ENCODE measurements at places on chromosomes 1 and 21. TPM values are rescaled to one million over a fixed set of nuclear protein-coding genes. Genes with fewer than 3 reads are reported as not detected.

SERPINC1 gene
- 0.08 TPM for polyA plus RNA-seq

SYNJ1 gene
- 7.8 TPM for polyA plus RNA-seq

MXRA8 gene
- polyA plus RNA-seq, result 65.0 TPM

HJV gene
- polyA plus RNA-seq, result not detected

TMEM81 gene
- 1.5 TPM for polyA plus RNA-seq

LRRC7 gene
- not detected for polyA plus RNA-seq

LCE1E gene
- not detected for polyA plus RNA-seq

KLHL20 gene
- 5.8 TPM for polyA plus RNA-seq

- no peaks in the 10 kb centered on the region for H3K36me3 ChIP-seq
Measured at GRCh38 chr1:216793303-216793702, 70.1 kb upstream of the ESRRG start.

- no peaks in the 10 kb centered on the region for H3K36me3 ChIP-seq
- H3K4me3 ChIP-seq, result peak overlapping the region; percentile 73
- H3K27me3 ChIP-seq, result no peaks in the 10 kb centered on the region
- DNase-seq, result no peak
- H3K4me1 ChIP-seq, result peaks cover 16% of the 10 kb centered on the region
Measured at GRCh38 chr1:2556678-2557481, 709 bp downstream of the TNFRSF14 start.

GRCh38 chr1:240423246-240423924 is 188.6 kb downstream of the GREM2 start:
- H3K27ac ChIP-seq, result no peak overlapping the region
- no peak overlapping the region for H3K4me3 ChIP-seq
- no peaks in the 10 kb centered on the region for H3K36me3 ChIP-seq

DNA sequence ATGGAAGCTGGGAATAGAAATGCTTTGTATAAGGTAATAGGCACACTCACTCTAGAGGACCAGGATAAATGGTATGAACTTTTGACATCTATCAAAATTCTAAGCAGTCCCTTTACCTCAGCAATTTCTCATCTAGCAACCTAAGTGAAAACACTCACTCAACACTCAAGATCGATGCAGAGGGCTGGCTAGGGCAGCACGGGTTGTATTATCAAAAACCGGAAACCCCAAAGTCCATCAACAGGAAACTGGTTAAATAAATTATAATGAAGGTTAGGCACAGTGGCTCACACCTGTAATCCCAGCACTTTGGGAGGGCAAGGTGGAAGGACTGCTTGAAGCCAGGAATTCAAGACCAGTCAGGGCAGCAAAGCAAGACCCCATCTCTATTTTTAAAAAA is 9.4 kb downstream of the USP48 start:
- H3K36me3 ChIP-seq, result no peaks in the 10 kb centered on the region
- H3K27ac ChIP-seq, result no peak overlapping the region
- H3K27me3 ChIP-seq, result no peaks in the 10 kb centered on the region
- peaks cover 4% of the 10 kb centered on the region for H3K4me1 ChIP-seq

DNA sequence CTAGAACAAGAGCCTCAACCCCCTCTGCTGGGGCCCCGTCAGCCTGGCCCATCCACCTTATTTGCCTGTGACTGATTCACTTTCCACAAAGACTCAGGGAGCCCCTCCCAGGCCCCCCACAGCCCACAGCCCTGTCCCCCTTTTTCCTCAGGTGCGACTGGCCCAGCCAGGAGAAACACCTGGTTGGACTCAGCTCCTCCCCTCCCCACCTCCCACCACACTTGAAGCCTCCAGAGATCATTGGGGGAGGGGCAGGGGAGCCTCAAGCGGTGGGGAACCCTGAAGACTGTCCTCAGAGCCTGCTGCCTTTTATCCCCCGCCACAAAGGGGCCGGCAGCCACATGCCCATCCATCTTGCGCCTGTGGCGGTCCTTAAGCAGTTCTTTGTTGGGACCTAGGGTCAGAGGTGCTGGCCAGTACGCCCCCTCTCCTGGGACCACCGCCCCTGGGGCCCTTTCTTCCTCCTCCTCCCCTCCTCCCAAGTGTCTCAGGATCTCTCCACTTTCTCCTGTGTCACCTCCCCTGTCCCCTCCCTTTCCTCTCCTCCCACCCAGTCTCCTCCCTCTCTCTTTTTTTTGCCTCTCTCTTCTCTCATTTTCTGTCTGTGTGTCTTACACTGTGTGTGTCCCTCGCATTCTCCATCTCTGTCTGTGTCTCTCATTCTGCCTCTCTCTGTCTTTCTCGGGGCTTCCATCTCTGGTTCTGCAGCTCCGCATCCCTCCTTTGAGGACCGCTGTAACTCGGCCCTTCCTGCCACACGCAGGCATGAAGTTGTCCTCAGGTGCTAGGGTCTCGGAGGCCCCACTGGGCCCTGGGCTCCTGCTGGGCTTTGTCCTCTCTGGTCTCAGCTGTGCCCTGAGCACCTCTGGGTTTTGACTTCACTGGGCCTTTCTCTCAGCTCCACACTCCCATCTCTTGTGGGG is 12.2 kb downstream of the CRABP2 start:
- no peaks in the 10 kb centered on the region for H3K27me3 ChIP-seq
- peaks cover 50% of the 10 kb centered on the region for H3K4me1 ChIP-seq
- no peak overlapping the region for H3K4me3 ChIP-seq
- no peak overlapping the region for H3K27ac ChIP-seq

DNA sequence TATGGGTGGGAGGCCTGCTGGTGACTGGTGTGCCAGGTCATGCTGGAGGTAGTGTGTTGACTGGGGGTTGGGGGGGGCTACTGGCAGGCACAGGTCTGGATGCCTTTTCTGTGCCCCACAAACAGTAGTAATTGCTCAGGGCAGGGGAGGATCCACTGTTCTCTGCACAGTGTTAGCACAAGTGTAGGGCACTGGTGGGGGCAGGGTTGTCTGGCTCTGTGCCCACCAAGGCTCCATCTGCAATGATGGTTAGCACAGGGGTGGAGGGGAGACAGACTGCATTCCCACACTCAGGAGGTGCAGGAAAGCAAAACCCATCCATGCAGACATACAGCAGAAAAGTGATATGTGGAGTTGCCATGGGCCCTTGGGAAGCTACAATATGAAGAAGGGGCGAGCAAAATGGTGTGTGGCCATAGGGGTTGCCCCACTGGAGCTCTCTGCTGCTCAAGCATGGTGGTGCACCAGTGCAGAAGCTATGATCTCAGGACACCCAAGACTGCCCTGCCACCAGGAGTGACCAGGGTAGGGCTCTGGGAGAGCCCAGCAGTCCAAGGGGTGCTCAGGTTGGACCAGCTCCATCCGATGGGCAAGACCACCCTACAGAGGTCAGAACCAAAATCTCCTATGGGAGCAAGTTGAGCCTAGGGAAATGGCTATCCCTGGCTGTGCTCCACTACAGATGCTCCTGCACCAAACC is 122.2 kb upstream of the KCTD3 start:
- no peak overlapping the region for H3K4me3 ChIP-seq
- no peaks in the 10 kb centered on the region for H3K36me3 ChIP-seq
- H3K4me1 ChIP-seq, result no peaks in the 10 kb centered on the region
- no peak overlapping the region for H3K27ac ChIP-seq
- no peaks in the 10 kb centered on the region for H3K27me3 ChIP-seq

All from lung (tissue), 17 donors.